Cortex of kidney (tissue), 1 donor: ENCODE measurements at places on chromosomes 1 and 21.

DNA sequence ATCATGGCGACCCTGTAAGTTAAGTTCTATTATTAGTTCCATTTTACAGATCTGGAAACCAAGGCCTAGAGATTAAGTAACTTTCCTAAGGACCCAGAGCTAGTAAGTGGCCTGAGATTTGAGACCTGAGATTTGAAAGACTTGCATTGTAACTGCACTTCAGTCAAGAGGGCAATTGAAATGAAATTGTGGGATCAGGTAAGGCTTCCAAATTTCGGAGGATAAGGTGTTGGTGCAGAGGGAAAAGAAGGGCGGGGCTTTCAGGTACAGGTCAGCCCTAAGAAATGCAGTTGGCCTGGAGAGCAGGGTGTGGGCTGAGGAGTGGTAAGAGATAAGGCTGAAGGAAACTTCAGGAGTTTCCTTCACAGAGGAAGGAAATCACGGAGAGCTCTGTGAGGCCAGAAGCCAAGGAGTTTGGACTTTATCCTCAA lies 51.1 kb downstream of the SLC16A1 start:
- DNase-seq, result no peak

DNA sequence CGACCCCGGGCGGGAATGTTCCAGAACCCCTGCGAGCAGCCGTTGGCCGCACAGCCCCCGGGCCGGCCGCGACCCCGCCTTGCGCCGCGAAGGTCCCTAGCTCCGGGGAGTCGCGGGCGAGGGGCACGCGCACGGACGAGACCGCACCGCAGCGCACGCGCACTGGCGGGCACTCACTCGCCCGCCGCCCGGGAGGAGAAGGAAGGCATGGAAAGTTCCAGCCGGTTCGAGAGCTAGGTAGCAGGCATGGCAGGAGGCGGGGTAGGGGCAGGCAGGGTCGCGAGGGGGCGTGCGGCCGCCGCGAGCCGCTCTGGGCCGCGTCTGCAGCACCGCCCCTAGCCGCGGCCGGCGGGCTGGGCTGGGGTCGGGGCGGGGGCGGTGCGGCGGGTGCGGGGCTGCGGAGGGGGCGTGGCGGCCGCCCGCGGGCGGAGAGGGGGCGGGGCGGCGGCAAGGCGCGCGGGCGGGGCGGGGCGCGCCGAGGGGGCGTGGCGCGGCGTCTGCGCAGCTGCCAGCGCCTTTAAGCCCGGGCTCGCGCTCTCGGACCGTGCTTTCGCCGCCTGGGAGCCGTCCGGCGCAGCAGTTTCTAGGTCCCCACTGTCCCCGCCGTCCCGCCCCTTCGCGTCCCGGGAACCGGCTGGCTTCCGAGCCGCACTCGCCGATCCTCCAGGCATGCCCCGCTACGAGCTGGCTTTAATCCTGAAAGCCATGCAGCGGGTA lies at the start of the genes MRPS6 and SLC5A3:
MRPS6 (plus strand) TSS at position 547 of the 717 bp plus-strand sequence; CDS start at position 670, 123 bp downstream.
SLC5A3 (plus strand) TSS at position 547 of the 717 bp plus-strand sequence. CDS start 21,621 bp downstream, outside the sequence.
- peak; percentile 56 for DNase-seq

DNA sequence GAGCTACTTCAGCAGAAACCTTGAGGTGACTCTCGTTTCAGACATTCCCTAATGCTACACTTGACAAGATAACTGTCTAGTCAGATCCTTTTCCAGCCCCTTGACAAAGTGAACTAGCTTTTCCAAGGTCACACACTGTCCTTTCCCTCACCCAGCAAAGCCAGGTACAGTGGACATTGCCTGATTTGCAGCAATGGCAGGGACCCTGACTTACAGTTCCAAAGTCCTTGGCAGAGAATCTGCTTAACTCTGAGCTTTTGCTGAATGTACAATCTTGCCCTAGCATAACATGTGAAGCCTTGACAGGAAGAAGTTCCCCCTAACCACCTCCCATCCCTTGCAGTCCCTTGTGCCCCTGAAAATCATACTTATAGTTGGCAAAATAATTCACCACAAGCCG lies 37.1 kb downstream of the HSD3B2 start:
- DNase-seq, result no peak

- DNase-seq, result no peak
These were observed 8.5 kb downstream of the PYCR2 start for GRCh38 chr1:225915538-225915991.

DNA sequence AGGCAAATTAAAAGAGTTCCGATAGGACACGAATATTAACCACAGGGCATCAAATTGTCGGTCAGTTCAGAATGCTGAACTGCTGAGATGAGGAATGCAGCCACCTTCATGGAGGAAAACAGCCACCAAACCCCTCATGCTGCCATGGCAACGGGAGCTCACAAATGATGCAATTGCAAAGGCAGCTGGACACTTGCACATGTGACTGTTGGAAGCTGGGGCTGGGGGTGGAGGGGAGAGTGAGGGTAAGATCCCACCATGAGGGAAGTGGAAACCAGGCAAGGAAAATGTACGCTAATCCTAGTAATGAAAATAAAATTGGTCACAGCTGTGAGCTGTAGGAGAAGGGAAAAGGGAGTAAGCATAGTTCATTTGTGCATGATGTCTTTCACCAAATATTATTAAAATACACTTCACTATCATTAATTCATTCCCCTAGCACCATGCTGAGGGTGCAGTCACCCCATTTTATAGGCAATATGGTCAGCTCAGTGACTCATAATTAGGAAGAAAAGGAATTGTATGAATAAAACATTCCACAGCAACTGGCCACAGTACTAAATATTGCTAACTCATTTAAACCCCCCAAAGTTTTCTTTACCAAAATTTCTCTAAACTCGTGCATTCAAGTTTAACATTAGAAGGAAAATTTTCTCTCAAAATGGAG lies 15.3 kb downstream of the BECN2 start:
- DNase-seq, result no peak

DNA sequence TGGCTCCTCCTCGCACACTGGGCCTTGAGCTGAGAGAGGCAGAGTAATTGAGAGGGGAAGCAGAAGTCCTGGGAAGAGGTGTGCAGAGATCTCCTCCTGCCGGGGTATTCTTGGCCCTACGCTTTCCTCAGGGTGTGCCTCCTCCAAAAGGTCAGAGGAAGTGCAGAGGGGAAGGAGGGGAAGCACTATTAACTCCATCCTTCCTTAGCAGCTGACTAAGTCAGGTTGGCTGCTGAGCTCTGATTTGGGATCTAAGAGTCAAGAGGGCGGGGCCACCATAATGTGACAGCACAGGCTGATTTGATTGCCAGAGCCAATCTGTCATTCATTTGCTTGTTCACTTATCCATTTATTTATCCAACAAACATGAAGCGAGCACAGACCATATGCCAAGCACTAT lies 12.3 kb downstream of the ATP2B4 start:
- DNase-seq, result no peak

DNA sequence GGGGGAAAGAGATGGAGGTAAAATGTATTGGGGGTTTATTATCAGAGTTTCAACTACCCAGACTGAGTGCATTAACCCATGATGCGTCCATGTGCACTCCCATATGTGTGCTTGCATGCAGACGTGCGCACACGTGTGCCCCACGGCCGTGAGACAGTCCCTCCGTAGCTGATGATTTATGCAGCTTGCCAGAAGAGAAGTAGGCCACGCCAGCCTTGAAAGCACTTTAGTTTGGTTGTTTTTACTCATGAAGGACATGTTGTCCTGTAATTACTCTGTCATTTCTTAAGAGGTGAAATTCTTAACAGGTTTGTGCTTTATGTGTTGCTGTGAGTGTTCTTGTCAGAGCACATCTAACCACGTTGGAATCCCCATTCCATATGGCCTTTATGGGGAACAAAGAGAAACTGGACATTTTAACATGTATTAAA lies 467.8 kb downstream of the LMO4 start:
- no peak for DNase-seq

- DNase-seq, result no peak
These were observed 154.3 kb downstream of the GLUL start for GRCh38 chr1:182237329-182237728.

DNA sequence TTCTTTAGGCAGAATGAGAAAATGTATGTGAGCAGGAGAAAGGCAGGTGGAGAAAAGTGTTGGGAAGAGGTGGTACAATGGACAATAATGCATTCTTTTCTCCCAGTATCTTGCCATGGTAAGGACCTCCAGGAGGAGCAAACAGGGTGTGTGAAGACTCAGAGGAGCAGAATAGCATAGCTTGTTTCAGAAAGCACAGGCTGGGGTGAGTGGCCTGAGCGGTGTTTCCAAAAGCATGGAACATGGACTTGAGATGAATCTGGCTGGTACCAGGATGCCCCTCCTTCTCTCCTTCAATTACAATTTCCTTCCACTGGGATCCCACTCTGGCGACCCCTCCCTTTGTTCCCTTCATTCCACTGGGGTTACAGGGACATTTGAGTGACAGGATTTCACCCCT lies 123.4 kb upstream of the TNR start:
- DNase-seq, result no peak

GRCh38 chr1:6503884-6504602 lies 12.6 kb upstream of the PLEKHG5 start:
- no peak for DNase-seq

DNA sequence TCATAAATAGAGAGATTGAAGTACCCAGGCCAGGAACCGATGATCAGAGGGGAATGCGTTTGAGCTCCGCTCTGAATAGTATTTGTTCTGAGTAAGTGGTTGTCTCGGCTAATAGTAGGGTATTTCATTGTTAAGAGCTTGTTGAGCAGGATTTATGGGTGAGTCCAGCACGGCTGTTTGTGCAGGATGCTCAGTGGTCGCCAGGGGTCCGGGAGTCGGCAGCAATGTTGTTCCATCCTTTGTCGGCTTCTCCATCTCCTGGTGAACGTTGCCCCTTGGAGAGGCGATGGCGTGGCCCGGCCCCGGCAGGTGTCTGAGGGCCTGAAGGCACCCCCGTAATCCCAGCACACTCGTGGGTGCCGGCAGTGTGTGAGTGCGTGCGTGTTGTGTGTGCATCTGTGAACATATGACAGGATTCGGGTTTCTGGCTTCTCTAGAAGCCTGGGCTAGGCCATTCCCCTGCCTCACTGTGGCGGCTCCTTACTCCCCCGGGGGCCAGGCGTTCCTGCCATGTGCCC lies 160.8 kb upstream of the ARHGEF16 start:
- DNase-seq, result no peak

DNA sequence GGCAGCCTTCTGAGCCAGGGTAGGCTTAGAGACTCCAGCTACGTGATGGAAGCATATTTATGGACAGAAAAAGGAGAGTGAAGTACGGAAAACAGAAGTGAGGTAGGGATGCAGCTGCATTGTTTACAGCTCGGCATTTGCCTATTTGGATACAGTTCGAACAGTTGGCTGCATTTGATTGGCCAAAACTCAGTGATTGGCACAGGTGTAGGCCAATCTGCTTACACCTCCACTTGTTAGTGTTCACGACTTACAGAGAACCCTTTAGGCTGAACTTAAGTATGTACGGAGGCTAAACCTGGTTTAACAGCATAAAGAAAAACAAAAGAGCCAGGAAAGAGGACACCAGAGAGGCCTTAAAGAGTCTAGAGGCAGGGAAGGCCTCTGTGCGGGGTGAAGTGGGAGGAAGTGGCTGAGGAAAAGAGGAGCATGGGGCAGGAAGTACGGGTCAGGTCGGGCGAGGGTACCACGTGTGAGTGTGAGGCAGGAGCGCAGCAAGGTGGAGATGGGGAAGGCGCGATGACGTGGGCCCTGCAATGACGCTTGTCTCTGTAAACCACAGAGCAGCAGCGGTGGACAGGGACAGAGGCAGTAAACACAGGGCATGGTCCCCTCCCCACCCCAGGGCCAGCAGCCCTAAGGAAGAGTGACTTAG lies 32.0 kb downstream of the RSPH1 start:
- no peak for DNase-seq

DNA sequence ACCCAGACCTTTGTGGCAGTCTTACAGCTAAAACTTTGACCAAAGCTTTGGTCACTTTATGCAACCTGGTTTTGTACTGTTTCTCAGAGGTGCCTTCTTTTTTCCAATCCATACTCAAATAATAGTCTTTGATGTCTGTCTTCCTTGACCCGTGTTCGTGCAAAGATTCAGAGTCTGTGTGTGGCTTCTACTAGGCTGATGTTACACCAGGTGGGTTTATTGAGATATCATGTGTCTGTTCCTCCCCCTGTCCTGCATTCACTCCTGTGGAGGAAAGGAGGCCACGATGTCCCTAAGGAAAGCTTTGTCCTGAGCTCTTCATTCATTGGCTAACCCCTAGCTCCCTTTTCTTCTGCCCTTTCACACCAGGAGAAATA lies 15.0 kb upstream of the IKBKE start:
- no peak for DNase-seq

GRCh38 chr1:55140546-55140983 lies 74.6 kb downstream of the USP24 start:
- no peak for DNase-seq

DNA sequence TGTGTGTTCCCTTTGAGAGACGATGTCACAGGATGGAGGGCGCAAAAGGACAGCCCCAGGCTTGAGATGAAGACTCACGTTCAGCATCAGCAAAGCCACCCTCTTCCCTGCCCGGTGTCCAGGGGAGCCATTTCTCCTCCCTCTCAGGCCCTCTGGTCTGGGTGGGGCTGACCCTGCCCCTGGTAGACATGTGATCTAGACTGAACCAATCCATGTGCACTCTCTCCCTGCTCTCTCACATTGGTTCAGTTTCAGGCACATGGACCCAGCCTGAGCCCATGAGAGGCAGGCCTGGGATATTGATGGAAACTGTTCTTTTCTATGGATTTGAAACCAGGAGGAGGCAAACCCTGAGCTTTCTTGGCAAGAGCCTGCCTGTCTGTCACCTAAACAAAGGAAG lies 115.6 kb upstream of the IGSF21 start:
- no peak for DNase-seq

DNA sequence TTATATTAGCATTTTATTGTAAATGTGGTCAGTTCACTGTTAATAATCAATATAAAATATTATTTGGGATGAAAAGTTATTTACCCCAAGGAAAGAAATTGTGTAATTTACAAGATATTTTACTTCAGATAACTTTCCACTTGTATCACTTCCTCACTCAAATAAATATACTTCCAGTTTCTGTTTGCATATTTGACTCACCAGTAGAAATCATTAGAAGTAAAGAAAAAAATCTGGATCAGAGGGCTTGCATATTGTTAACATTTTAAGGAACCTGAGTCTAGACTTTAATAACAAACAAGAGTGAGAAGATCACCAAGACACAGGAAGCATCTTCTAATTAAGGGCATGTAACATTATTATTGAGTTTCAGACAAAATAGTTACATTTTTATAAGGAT lies 347 bp upstream of the KRTAP20-4 start:
- DNase-seq, result no peak

DNA sequence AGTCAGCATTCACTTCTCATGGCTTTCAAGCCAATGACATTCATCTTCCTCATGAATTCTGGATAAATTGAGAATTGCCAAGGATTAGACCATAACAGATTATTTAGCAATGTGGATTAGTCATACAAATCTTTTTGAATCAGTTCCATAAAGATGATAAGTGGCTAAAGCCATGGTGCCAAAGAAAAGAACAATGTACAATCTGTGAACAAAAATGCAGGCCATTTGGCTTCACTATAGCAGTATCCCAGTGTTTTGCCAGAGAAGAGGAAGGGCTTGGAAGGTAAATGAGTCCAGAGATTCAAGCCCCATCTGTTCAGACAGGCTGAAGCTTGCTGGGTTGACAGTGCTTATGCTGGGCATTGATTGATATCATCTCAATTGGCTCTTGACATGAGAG lies 376.4 kb upstream of the LRRC7 start:
- DNase-seq, result no peak
